Right forelimb (tissue), 1 donor: ENCODE measurements at places on chromosomes 16 and 17.

DNA sequence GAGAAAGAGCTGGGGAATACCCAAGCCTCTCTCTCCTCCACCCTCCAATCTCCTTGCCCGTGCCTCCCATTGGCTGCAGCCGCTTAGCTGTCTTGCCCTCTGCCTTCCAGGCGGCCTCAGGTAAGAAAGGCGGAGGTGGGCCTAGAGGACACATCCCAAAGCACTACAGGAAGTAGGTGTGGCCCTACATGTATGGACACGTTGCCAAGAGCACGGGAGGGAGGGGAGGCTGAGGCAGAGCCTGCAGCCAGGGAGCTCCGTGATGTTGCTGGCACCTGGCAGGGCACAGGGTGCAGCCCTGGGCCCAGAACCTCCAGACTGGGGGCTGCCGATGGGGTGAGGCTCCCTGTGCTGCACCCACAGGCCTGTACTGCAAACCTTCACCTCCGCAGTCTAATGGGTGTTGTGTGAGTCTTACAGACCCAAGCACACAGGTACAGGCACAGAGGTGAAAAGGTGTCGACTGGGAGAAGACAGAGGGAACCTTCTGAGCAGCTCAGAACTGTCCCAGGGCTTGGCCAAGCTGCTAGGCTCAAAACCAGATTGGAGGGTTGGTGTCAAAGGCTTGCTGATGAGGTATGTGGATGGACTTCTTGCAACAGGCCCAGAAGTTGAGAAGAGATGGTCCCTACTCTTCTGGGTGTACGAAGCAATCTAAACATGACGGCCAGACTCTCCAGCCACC lies 23.5 kb upstream of the FOXK2 start:
- DNase-seq: no peak

- no peak for DNase-seq
Observed at GRCh38 chr16:20191566-20191965, 117.9 kb upstream of the GPR139 start.

DNA sequence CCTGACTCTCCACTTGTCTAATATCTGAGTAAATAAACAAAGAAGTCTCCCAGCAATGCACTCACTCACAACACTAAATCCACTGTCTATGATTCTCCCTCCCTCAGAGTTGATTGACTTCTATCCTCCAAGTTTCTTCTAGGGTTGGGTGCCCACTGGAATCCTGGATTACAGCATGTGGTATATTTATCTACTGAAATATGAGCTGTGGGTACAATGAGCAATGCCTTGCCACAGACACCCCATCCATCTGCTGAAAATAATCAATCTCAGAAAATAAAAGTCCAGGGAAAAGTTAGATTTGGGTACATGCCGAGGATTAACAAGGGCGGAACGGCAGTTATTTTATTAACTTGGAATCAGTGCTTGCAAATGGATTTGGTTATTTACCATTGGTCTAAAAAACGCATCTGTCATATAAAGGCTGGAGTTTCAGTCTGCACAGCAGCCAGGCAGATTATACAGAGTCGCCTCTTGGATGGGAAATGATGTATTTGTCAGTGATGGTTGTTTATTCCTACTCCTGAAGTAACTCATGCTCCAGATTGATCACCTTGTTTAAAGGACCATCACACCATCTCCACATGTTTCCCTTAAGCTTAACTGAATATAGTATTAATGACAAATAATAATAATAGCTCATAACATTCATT lies 193.9 kb upstream of the SOX9 start:
- no peak for DNase-seq

- no peak for DNase-seq
Observed at GRCh38 chr16:50696575-50697420, 3.4 kb downstream of the NOD2 start.

GRCh38 chr17:17710728-17711541 lies 29.7 kb downstream of the RAI1 start:
- DNase-seq: no peak

DNA sequence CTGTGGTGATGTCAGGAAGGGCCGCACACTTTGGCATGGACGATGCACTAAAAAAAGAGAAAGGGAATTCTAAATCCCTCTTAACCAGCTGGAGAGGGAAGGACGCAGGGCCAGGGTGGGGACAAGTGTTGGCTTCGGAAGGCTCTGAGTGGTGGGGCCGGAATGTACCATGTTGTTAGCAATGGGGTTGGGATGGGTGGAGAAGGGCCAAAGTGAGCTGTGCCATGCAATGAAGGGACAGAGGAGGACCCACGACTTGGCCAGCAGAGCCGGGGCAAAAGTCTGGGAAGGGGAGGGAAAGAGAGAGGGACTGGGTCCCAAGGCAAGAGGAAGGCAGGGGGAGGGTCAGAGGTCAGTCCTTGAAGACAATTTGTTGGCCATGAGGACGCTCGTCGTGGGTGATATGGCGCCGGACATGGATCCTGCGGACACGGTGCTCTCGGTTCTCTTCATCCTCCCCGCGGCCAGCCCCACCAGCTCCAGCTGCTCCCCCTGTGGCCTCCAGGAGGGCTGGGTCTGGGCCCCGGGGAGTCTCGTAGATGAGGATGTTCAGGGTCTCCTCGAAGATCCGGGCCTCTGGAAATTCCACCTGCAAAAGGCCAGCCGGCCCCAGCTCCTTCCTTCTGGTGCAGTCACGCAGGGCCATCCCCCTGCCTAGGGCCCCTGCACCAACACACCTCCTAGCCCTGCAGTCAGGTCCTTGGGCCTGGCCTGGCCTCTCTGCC lies 6.4 kb downstream of the ASPHD1 start:
- no peak for DNase-seq
